ENCODE measurements at places on chromosomes 13 and 19.

- no peak for DNase-seq
Observed at GRCh38 chr13:23741879-23742510, 147.2 kb downstream of the MIPEP start.

DNA sequence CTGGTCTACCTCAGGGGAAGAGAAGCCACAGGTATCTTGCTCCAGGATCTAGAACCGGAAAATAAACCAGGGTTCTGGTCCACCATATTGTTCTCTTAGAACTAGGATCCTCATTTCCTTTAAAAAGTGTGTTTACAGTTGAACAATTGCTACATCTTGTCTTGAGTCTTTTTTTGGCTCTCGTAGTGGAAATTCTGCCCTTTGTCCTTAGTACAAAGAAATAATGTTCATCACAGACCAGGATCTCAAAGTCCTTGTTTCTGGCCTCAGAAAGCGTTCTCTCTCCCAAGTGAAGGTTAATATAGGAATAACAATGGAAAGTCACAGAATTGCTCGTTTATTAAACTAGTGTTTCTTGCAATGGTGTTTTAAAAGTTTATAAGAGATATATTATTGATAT lies 20.8 kb downstream of the KLF2 start:
- DNase-seq, result no peak

- DNase-seq, result no peak
Observed at GRCh38 chr19:6667114-6667627, 2.8 kb downstream of the TNFSF14 start.

GRCh38 chr13:59086147-59086546 lies 1077.6 kb downstream of the DIAPH3 start:
- DNase-seq, result no peak

- DNase-seq, result no peak
Observed at GRCh38 chr13:35599384-35599783, 122.9 kb upstream of the MAB21L1 start.

- no peak for DNase-seq
Observed at GRCh38 chr13:97542102-97542685, 108.2 kb downstream of the RAP2A start.

GRCh38 chr13:40366119-40366518 lies 300.3 kb downstream of the FOXO1 start:
- DNase-seq, result no peak

Measured in hematopoietic multipotent progenitor cell treated with erythropoietin and hydrocortisone succinate and interleukin-3 and kit ligand, for 17 days (in vitro differentiated cells).